Neural crest cell (in vitro differentiated cells): ENCODE measurements at places on chromosomes 12 and 14. TPM values are rescaled to one million over a fixed set of nuclear protein-coding genes. Genes with fewer than 3 reads are reported as not detected.

GRCh38 chr14:101504096-101504948 lies 57.0 kb upstream of the DIO3 start:
- DNase-seq = no peak
- H3K4me1 ChIP-seq = peaks cover 7% of the 10 kb centered on the region
- H3K27ac ChIP-seq = no peak overlapping the region
- H3K4me3 ChIP-seq = no peak overlapping the region

DNA sequence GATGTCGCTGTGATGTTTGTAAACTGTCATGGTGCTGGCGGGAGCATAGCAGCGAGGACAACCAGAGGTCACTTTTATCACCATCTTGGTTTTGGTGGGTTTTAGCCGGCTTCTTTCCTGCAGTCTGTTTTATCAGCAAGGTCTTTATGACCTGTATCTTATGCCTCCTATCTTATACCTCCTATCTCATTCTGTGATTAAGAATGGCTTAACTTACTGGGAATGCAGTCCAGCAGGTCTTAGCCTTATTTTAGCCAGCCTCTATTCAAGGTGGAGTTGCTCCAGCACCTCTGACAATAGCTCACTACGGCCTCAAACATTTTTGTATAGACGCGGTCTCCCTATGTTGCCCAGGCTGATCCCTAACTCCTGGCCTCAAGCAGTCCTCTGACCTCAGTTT lies 53.7 kb downstream of the B4GALNT3 start:
- H3K4me3 ChIP-seq = no peak overlapping the region
- H3K36me3 ChIP-seq = peaks cover 4% of the 10 kb centered on the region
- H3K27me3 ChIP-seq = no peaks in the 10 kb centered on the region
- no peak for DNase-seq

GRCh38 chr14:87934185-87934584 lies 58.8 kb downstream of the GALC start:
- H3K4me3 ChIP-seq = no peak overlapping the region
- DNase-seq = no peak
- H3K36me3 ChIP-seq = peaks cover 22% of the 10 kb centered on the region
- H3K27me3 ChIP-seq = no peaks in the 10 kb centered on the region
- H3K27ac ChIP-seq = no peak overlapping the region

DNA sequence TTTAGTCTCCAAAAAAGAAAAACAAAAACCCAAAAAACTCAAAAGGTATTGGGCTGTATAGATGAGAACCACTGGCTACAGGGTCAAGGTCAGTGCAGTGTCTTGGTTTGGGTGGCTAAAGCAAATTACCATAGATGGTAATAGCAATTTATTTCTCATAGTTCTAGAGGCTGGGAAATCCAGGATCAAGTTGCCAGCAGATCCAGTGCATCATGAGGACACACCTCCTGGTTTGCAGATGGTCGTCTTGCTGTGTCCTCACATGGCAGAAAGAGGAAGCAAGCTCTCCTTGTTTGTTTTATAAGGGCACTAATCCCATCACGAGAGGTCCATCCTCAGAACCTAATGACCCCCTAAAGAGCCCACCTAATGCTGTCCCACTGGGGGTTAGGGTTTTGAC lies 11.2 kb downstream of the COX14 start:
- H3K27me3 ChIP-seq = no peaks in the 10 kb centered on the region
- H3K4me1 ChIP-seq = no peaks in the 10 kb centered on the region
- no peak for DNase-seq
- no peak overlapping the region for H3K4me3 ChIP-seq
- H3K36me3 ChIP-seq = no peaks in the 10 kb centered on the region
- H3K27ac ChIP-seq = no peak overlapping the region

- DNase-seq = peak; percentile 90
- H3K4me1 ChIP-seq = no peaks in the 10 kb centered on the region
- H3K27ac ChIP-seq = no peak within 1 kb of the TSS
- H3K36me3 ChIP-seq = no peaks in the 10 kb centered on the region
- H3K4me3 ChIP-seq = no peak within 1 kb of the TSS
These were observed at the start of gene TPH2 for GRCh38 chr12:71938728-71939385. Gene TPH2, plus strand, starts transcription at chr12:71938845. Its CDS starts 142 bp downstream, at chr12:71938987.

DNA sequence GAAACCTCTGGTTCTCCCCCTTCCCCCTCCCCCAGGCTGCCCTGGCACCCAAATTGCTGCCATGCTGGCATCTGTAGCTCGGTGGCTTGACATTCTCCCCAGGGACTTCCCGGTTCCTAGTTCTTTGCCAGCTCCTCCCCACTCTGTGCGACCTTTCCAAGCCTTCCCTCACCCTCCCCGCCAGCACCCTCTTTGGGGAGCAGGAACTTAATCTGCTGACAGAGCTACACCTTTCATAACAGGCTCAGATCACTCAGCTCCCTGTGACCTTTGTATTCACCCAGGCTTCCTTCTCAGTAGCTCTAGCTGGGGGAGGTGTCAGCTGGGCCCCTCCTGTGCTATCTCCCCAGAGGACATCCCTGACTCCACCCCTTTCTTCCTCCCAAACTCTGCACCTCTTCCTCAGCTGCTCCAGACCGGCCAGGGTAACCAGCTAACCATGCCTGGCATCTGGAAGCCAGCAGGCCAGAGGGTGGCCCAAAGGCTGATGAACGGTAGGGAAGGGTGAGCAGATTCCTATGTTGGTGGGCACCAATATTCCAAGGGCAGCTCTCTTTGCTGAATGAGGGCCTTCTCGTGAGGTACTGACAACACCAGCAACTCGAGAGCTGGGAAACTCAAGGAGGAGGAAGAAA lies 1.8 kb upstream of the COX14 start:
- no peak for DNase-seq
- peaks cover 30% of the 10 kb centered on the region for H3K4me1 ChIP-seq
- no peaks in the 10 kb centered on the region for H3K36me3 ChIP-seq
- peak overlapping the region; percentile 51 for H3K27ac ChIP-seq
- no peaks in the 10 kb centered on the region for H3K27me3 ChIP-seq

DNA sequence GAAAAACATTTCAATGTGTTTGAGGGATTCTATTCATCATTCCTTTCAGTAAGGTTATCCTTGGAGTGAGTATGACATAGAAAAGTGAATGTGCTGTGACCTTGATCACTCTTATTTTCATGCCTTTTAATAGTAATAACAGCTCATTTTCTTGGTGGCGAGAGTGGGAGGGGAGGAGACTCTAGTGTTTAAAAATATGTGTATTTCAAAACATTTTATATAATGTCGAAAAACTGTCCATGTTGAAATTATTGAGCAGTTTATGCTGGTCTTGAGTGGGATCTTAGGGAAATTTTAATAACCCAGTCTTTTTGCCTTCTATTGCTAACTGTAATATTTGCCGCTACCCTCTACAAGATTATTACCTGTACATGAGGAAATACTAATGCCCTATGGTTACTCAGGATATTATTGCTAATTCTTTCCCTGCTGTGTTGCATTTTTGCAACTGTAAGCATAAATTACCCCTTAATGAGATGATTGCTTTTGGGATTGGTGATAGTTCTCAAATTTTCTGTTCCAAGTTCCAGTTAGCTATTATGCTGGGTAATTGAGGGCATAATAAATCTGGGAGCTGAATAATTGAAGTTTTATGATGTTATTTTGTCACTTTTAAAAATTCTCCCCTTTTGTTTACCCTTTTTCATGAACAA lies 21.9 kb downstream of the ATF7IP start:
- H3K4me3 ChIP-seq = peak overlapping the region; percentile 38
- H3K27ac ChIP-seq = no peak overlapping the region
- peaks cover 35% of the 10 kb centered on the region for H3K36me3 ChIP-seq
- peaks cover 4% of the 10 kb centered on the region for H3K27me3 ChIP-seq
- H3K4me1 ChIP-seq = peaks cover 65% of the 10 kb centered on the region

DNA sequence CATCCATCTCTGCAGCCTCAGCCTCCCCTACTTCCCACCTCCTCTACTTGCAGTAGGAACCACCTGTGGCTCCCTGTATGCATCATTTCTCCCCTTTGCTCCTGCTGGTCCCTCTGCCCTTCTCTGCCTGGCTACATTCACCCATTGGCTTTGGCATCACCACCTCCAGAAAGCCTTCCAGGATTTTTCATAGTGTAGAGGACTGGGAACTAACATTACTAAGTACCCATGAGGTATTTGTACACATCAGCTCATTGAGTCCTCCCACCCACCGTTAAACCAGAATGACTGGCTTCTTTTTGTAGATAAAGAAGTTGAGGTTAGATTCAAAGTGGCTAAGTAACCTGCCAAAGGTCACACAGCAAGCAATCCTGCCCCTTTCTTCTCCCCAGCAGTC lies 17.1 kb downstream of the SYNE3 start:
- peaks cover 14% of the 10 kb centered on the region for H3K4me1 ChIP-seq
- no peak for DNase-seq
- H3K36me3 ChIP-seq = no peaks in the 10 kb centered on the region
- H3K27me3 ChIP-seq = no peaks in the 10 kb centered on the region

GRCh38 chr12:3101309-3102024 lies 24.3 kb downstream of the TSPAN9 start:
- peaks cover 58% of the 10 kb centered on the region for H3K4me1 ChIP-seq
- no peak overlapping the region for H3K4me3 ChIP-seq
- no peak for DNase-seq
- H3K27me3 ChIP-seq = peaks cover 27% of the 10 kb centered on the region
- H3K36me3 ChIP-seq = peaks cover 20% of the 10 kb centered on the region

DNA sequence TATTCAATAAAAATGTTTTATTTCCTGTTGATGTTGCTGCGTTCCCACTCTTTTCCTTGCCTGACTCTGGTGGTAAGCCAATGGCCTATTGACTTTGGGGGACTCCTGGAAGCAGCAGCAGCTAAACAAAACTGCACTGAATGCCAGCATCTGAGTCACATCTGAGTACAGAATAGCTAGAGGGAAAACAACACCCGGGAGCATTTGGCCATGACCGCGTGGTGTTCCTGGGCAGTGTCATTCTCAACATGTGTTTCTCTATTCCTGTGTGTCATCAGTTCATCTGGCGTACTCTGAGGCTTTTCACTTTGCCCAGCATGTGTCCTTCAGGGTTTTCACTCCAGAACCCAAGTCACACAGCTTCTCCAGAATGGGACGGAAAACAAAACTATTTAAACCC lies 238.8 kb downstream of the PAWR start:
- peaks cover 4% of the 10 kb centered on the region for H3K4me1 ChIP-seq
- no peak for DNase-seq
- no peaks in the 10 kb centered on the region for H3K27me3 ChIP-seq

The RBM23 gene
- 103 and 110 TPM in 2 replicates for total RNA-seq

The ARHGAP5 gene
- total RNA-seq = 109 and 114 TPM in 2 replicates

The MGP gene
- not detected in 2 replicates for total RNA-seq
